ENCODE measurements at places on chromosomes 3 and 15.

DNA sequence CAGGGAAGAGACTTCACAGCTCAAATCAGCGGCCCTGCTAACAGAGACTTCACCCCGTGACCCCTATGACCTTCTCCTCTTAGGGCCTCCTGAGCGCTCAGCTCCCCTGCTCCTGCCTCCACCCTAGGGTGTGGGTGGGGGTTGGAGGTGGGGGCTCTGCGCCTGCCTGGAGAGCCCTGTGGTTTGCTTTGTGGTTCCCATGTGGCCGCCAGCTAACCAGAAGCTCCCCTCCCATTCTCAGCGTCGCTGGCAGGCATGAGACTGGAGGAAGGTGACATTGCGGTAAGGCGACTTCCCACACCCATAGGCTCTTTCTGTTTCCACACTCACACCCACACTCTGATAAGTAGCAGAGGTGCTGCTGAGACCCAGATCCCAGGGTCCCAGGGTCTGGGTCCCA lies 27.6 kb downstream of the XYLB start:
- no peak for DNase-seq

DNA sequence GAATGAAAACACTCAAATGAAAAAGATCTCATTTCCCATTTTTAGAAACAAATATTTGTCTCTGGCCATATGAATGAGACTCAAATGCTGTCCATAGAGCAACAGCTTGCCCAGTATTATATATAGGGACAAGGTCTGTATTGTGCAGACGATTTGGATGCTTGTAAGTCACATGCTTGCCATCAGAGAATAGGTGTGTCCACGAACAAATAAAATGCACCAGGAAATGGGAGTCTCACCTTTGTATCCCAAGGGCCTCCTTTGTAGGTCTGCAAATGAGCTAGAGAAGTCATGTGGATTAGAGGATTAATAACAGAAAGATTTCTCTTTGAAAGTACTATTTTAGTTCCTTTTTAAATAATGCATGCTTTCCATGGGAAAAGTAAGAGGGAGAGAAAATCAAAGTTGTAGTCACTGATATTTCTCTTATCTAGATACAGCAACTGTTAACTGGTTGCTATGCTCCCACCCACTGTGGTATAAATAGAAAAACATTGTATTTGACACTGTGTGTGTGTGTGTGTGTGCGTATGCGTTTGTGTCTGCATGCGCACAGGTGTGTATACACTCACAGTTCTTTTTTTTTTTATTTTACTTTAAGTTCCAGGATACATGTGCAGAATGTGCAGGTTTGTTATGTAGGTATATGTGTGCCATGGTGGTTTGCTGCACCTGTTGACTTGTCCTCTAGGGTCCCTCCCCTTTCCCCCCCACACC lies 383.4 kb upstream of the ARRDC4 start:
- no peak for DNase-seq

- no peak for DNase-seq
Measured at GRCh38 chr15:56734013-56734635, 815 bp upstream of the ZNF280D start.

DNA sequence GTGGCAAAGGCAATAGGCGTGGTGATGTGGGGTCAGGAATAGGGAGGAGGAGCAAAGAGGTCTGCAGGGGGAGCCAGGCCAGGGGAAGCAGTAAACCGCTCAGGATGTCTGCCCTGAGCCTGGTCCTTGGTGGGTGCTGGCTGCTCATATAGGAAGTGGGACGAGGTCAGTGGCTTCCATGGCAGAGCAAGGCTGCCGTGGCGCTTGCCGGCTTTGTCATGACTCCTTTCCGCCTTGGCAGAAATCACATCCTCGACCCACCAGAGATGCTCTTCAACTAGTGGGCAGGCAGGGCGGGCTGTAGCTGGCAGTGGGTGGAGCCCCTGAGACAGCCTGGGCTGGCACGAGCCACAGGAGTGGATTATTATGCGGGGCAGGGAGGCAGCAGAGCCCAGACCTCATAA lies 13.1 kb upstream of the SKOR1 start:
- no peak for DNase-seq

GRCh38 chr3:175869404-175869803 lies 1010.3 kb downstream of the NAALADL2 start:
- no peak for DNase-seq

GRCh38 chr3:195916291-195916690 lies 7.9 kb upstream of the TNK2 start:
- no peak for DNase-seq

DNA sequence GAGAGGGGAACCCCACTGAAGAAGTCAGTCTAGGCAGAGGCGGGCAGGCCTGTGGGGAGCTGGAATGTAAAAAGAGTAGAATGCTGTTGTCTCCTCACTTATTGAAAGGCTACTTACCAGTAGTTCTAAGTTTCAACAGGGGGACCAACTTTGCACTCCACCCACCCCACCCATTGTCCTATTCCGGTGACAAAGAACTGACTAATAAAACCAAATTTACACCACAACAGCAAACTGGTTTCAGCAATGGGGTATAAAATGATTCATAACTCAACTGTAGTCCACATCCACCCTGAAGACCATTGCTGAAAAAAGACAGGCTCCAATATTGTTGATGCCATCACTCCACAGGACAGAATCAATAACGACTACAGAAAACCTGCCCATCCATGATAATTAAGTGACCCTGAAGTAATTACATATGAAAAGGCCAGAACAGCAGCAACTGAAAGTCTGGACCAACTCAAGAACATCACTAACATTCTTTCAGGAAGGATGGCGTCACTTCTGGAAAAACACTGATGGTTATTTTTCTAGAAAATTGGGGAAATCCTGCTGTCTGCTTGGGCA lies 80.2 kb downstream of the ABI3BP start:
- DNase-seq, result no peak

DNA sequence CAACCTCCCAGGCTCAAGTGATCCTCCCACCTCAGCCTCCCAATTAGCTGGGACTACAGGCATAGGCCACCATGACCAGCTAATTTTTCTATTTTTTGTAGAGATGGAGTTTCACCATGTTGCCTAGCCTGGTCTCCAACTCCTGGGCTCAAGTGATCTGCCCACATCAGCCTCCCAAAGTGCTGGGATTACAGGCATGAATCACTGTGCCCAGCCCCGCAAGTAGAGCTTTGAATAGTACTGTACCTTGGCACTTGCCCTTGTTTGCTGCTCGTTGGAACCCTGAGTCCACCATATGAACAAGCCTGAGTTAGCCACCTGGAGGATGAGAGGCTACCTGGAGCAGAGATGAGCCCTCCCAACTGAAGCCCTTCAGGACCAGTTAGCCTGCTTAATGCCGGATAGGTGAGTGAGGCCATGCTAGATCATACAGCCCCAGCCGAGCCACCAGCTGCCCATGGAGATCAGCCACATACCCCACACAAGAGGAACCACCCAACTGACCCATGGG lies 267.9 kb downstream of the SHQ1 start:
- DNase-seq, result no peak

- DNase-seq, result no peak
Measured at GRCh38 chr3:123021996-123022510, 5.5 kb downstream of the SEMA5B start.

DNA sequence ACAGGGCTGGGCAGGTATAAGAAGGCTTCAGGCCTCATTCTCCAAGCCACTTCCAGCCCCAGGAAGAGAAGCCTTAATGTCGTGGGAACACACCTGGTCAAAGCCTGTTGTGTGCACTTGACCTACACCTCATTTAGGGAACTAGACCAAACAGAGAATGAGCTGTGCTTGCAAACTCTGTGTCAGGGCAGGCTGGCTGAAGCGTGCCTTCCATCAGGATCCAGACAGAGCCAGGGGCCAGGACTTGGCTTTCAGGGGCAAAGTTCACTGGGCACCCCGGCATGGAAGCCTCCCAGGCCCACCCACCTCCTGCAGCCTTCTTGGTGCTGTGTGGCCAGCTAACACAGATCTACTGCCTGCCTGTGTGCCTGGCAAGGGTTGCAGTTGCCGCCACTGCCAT lies 11.5 kb downstream of the RBPMS2 start:
- DNase-seq, result no peak

DNA sequence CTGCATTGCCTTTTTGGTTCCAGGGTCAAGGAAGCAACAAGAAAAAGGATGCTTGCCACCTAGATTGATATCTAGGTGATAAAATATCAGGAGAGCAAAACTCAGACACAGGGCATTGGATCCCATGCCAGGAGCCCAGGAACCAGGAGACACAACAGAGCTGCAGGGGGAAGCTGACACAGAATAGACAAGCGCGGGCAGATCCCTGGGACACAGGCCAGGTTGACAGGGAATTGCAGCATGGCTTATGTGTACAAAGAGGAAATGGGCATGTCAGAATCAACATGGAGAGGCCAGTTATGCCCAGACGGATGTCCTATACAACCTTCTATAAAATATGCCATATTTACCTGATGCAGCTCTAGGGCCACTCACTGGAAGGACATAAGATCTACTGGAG lies 84.2 kb downstream of the SEMA6D start:
- no peak for DNase-seq

DNA sequence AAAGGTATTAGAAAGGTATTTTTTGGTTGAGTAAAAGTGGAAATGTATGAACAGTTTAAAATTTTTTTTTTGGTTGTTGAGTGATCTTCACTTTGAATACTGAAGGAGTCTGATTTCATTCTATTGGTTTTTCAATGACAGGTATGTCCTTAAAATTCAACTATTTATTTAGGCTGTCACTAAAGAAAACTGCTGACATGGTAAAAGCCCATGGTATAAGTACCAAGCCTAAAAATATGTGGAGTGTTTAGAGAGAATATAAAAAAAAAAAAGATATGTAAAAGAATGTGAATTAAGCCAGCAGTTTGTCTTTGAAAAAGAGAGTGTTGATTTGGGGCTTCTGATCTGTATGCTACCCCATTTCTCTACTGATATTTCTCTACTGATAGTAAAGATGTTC lies 90.3 kb upstream of the SUCLG2 start:
- no peak for DNase-seq

DNA sequence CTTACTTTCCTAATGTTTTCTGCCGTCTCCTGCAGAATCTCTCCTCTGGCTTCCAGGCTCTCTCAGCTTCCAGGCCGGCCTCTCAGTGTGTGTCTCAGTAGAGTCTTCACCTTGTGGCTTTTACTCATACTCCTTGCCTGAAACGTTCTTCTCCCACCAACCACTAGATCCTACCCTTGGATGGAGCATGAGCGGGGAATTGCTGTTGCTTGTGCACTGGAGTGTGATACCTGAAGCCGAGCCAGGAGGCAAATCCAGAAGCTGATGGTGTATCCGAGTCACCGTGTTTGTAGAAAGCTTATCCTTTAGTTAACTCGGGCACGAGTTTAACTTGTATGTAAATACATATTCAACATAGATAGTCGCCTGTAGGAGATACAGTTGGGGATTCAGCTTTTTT lies 285.0 kb upstream of the C2CD4B start:
- no peak for DNase-seq

GRCh38 chr15:85456798-85457197 lies 76.4 kb downstream of the AKAP13 start:
- DNase-seq, result no peak

GRCh38 chr3:114827495-114827894 lies 319.6 kb downstream of the ZBTB20 start:
- DNase-seq, result peak; percentile 62

- no peak for DNase-seq
Measured at GRCh38 chr3:143482106-143483088, 362.8 kb downstream of the CHST2 start.

DNA sequence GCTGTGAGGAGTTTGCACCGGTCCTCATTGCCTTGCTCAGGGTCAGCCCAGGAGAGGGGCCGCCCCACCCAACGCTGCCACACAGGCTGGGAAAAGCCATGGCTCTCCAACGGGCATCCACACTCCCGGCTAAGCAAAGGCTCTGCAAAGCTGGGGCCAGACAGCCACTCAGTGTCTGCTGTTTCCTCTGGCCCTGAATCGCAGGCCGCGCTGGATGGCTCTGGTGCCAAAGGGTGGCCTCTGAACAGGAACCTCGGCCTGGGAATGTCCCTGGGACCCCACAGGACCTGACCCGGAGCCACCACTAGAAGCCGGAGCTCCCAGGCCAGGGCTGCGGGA lies 42.9 kb downstream of the RPN1 start:
- DNase-seq, result no peak

GRCh38 chr3:123489400-123490004 lies 40.6 kb upstream of the ADCY5 start:
- DNase-seq, result no peak

GRCh38 chr15:80242802-80243201 lies 9.2 kb downstream of the CTXND1 start:
- no peak for DNase-seq

- DNase-seq, result no peak
Measured at GRCh38 chr3:195116407-195117185, 154.4 kb downstream of the XXYLT1 start.

- DNase-seq, result no peak
Measured at GRCh38 chr3:128786434-128787020, 60.5 kb downstream of the RAB7A start.

DNA sequence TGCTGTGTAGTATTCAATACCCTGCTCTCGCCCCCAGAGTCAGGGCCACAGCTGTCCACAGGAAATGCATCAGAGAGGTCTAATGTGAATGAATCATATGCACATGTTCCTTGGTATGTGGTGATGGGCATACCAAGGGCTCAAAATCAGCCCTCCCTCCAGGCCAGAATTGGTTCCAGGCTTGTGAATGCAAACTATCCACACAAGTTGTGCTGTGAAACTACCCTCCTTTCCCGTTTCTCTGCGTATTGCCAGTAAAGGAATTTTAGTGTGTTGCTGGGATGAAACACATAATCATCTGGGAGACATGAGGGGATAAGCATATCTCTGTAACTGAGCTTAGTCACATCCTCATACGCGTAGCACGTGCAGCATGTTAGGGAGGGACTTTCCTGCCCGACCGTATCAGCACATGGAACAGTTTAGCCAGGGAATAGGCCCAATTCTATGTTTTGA lies 9.2 kb upstream of the MME start:
- DNase-seq, result no peak

DNA sequence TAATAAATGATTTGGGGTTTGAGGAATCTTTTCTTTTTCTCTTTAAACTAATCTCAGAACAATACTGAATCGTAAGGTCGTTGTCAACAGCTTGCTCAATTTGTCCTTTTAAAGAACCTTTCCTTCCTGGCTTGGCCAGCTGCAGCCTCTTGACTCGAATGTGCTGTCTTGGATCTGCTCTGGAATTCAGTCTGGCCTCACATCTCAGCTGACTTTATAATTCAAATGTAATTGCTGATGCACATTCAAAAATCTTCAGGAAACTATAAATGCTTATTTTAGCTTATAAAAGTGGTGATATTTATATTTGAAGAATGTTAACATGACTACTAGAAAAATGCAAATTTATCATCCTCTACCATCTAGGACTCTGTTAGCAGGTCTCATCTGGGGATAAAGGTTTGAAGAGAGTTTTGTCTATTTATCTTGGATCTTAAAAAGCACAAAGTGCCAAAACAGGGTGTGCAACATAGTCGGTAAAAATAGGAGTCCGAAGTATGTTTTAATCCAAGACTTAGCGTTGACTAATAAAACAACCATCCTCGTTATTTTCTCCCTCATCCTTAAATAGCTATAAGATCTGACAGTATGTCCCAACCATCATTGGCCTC lies 1035.2 kb downstream of the MCTP2 start:
- DNase-seq, result no peak
